CD4-positive, alpha-beta T cell treated with Interleukin-1 beta for 1 hour (primary cell): ENCODE measurements at places on chromosomes 2 and 18.

GRCh38 chr18:42447688-42448087, 492.7 kb downstream of the PIK3C3 start:
- no peak for DNase-seq

DNA sequence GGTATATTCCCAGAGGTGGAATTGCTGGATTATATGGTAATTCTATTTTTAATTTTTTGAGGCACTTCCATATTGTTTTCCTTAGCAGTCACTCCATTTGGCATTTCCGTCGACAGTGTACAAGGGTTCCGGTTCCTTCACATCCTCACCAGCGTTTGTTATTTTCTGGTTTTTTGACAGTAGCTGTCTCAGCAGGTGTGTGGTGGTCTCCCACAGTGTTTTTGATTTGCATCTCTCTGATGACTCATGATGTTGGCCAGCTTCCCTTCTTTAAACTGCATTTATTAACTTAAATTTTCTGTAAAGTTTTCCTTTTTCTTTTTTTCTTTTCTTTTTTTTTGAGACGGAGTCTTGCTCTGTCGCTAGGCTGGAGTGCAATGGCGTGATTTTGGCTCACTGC, 19.7 kb downstream of the SH3BP4 start:
- DNase-seq = no peak

GRCh38 chr2:156864325-156864724, 393.2 kb upstream of the GALNT5 start:
- DNase-seq = no peak

DNA sequence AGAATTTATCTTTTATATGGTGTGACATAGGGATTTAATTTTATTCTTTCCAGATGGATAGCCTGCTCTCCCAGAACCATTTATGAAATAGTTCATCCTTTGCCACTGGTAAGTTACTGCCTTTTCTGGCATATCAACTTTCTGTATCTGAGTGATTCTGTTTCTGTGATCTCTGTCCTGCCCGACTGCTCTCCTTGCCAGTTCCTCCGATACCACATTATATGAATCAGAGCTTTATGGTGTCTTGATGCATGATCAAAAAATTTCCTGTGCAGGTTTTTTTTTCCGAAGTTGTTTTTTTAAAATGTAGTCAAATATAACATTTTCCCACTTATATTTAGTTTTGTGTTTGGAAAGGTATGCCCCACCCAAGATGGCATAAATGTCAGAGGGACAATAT, 242.5 kb downstream of the CYP26B1 start:
- DNase-seq = no peak

DNA sequence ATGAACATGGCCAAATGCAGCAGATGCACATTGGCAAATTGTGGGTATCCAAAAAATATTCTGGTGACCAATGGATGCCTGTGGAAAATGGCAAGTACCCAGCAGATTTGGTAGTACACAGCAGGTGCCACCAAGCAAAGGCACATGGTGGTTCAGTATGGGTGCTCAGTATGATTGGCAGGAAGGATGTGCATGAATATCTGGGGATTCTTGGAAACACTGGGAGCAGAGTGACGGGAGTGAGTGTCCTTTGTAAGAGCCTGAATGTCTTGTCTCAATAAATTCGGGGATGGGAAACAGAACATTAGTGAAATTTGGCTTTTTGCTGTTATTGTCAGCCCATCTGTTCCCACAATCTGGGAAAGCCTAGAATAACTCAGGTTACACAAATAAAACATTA, 36.8 kb upstream of the ACADL start:
- DNase-seq = no peak

DNA sequence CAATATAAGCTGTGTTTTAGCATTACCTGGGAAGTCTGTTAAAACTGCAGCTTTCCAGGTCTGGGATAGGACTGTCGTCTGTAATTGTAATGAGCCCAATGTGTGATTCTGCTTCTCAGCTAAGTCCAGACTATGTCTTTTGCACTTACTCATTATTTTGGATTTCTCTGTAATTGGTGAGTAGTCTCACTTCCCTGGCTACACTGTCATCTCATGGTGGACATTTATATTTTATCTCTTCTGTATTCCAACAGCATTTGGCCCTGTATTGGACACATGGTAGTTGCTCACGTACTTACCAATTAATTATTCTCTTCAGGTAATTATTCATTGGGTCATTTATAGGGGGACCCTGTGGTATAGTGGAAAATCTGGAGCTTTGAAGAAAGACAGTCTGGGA, 28.0 kb downstream of the LHCGR start:
- DNase-seq = no peak
